Ovary (tissue), 10 donors: ENCODE measurements at places on chromosomes 5 and 9. TPM values are rescaled to one million over a fixed set of nuclear protein-coding genes. Genes with fewer than 3 reads are reported as not detected.

- H3K36me3 ChIP-seq, result no peaks in the 10 kb centered on the region
- H3K27ac ChIP-seq, result no peak overlapping the region
- DNase-seq, result no peak
- no peak overlapping the region for H3K4me3 ChIP-seq
- no peaks in the 10 kb centered on the region for H3K4me1 ChIP-seq
These were observed 51.7 kb upstream of the SLC27A6 start for GRCh38 chr5:128913551-128913950.

DNA sequence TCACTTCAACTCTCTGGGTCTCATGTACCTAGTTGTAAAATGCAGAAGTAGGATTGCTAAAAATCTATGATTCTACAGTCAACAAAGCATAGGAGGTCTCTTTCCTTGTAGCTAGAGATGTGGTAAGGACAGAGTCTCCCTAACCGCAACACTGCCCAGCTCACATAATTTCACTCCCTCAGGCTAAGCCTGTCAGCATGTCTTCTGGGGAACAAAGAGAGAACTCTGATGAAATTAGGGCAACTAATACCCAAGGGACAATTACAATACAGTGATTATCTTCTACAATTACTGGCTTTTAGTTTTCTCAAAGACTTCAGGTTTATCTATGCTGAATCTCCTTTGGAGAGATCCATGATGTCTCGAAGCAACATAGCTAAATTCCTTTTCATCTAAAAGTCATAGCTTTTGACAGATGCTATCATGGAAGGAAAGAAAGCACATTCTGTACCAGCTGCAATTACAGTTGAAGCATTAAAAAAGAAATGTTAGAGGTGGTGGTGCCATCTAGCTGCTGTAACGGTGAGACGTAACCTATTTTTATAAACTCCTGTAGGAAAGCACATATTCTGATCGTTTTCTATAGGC is 141.1 kb upstream of the TARS1 start:
- no peaks in the 10 kb centered on the region for H3K36me3 ChIP-seq
- H3K4me1 ChIP-seq, result peaks cover 2% of the 10 kb centered on the region
- H3K27ac ChIP-seq, result no peak overlapping the region
- H3K4me3 ChIP-seq, result no peak overlapping the region
- DNase-seq, result no peak

GRCh38 chr5:93273176-93273575 is 307.8 kb downstream of the NR2F1-AS1 start:
- no peaks in the 10 kb centered on the region for H3K4me1 ChIP-seq
- no peaks in the 10 kb centered on the region for H3K27me3 ChIP-seq
- no peak for DNase-seq
- no peak overlapping the region for H3K4me3 ChIP-seq
- no peaks in the 10 kb centered on the region for H3K36me3 ChIP-seq

GRCh38 chr9:113301548-113301947 is 1.6 kb downstream of the RNF183 start:
- H3K4me3 ChIP-seq, result no peak overlapping the region
- no peaks in the 10 kb centered on the region for H3K4me1 ChIP-seq

GRCh38 chr5:98527846-98528245 is 245.6 kb upstream of the RGMB start:
- no peaks in the 10 kb centered on the region for H3K4me1 ChIP-seq
- no peaks in the 10 kb centered on the region for H3K36me3 ChIP-seq
- H3K27me3 ChIP-seq, result no peaks in the 10 kb centered on the region
- H3K4me3 ChIP-seq, result no peak overlapping the region
- no peak for DNase-seq

DNA sequence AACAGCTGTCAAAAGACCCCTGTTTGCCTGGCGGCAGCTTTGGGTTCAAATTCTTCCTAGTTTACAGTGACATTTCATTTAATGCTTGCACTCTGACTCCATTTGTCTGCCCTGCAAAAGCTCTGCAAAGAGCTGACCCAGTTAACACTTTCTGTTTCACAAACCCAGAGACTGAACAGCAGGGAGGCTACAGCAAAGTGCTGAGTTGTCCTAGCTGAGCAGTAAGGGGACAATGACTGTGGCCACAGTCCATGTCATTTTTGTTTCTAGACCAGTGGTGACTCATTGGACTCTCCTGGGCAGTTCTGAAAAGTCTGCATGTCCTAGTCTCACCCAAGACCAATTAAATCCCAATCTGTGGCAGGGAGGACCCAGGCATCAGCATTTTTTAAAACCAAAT is 994.8 kb upstream of the WWC1 start:
- H3K36me3 ChIP-seq, result no peaks in the 10 kb centered on the region
- H3K4me1 ChIP-seq, result peaks cover 7% of the 10 kb centered on the region
- H3K27ac ChIP-seq, result no peak overlapping the region
- H3K27me3 ChIP-seq, result no peaks in the 10 kb centered on the region
- H3K4me3 ChIP-seq, result no peak overlapping the region

- no peak overlapping the region for H3K4me3 ChIP-seq
- no peaks in the 10 kb centered on the region for H3K27me3 ChIP-seq
- H3K27ac ChIP-seq, result no peak overlapping the region
- H3K4me1 ChIP-seq, result no peaks in the 10 kb centered on the region
- no peaks in the 10 kb centered on the region for H3K36me3 ChIP-seq
These were observed 170.5 kb downstream of the NNT start for GRCh38 chr5:43773478-43773844.

DNA sequence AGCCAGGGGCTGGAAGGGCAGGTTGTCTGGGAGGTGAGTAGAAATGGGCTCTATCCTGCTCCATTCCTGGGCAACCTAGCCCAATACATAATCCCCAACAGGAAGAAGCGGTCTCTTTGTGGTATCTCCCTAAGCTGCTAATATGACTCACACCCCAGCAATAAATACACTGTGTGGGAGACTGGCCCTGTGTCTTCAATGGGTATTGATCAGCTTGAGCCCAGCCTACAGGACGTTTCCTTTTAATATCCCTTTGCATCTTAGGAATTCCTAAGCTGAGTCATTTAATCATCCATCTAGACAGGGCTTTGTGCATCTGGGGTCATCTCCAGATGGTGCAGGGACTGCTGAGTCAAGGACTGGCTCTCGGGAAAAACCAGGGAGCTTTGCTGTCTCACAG is 207.0 kb upstream of the PANK3 start:
- no peaks in the 10 kb centered on the region for H3K27me3 ChIP-seq
- no peak overlapping the region for H3K4me3 ChIP-seq
- no peak overlapping the region for H3K27ac ChIP-seq
- no peaks in the 10 kb centered on the region for H3K36me3 ChIP-seq

DNA sequence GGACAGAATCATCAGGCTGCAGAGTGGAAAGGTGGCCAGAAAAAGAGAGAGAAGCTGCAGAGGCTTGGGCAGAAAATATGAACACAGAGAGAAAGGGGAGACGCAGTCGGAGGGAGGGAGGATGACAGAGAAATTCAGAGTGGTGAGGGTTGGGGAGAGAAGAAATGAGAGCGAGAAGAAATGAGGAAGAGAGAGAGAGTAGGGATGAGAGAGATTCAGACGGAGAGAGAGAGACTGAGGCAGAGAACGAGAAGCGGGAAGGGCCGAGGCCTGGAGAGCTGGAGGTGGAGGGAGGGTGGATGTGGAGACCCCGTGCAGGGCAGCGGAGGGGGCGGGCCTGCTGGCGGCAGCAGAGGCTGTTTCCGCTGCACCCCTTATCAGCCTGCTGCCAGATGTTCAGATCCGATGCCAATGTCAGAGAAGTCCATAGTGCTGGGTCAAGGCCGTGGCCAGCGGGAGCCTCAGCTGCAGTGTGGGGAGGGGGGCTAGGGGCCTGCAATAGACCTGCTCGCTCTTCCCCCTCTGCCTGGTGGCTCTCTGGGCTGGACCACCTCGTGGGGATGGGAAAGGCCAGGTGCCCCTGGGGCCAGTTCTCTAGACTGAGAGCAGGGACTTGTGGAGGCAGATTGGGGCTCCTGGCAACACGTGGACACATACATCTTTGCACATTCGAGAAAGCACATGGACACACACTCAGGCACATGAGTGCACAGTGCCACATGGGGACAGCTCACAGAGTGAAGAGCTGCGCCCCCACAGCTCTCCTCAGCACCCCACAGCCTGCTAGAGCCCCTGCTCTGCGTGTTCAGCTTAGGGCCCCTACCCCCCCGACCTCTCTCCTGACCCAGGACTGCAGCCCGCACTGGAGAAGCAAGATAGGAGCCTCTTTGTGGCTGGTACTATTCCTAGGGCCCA is 4.9 kb upstream of the NR5A1 start:
- H3K27ac ChIP-seq, result peak overlapping the region; percentile 56
- no peaks in the 10 kb centered on the region for H3K36me3 ChIP-seq
- no peak overlapping the region for H3K4me3 ChIP-seq
- DNase-seq, result peak; percentile 84

- H3K4me3 ChIP-seq, result no peak overlapping the region
- H3K36me3 ChIP-seq, result no peaks in the 10 kb centered on the region
- no peak overlapping the region for H3K27ac ChIP-seq
- no peak for DNase-seq
- no peaks in the 10 kb centered on the region for H3K27me3 ChIP-seq
These were observed 35.8 kb upstream of the ATP10B start for GRCh38 chr5:160887780-160888179.

- DNase-seq, result no peak
- H3K4me3 ChIP-seq, result no peak overlapping the region
- H3K27me3 ChIP-seq, result no peaks in the 10 kb centered on the region
These were observed 143.8 kb downstream of the FBXL7 start for GRCh38 chr5:15643731-15644130.

DNA sequence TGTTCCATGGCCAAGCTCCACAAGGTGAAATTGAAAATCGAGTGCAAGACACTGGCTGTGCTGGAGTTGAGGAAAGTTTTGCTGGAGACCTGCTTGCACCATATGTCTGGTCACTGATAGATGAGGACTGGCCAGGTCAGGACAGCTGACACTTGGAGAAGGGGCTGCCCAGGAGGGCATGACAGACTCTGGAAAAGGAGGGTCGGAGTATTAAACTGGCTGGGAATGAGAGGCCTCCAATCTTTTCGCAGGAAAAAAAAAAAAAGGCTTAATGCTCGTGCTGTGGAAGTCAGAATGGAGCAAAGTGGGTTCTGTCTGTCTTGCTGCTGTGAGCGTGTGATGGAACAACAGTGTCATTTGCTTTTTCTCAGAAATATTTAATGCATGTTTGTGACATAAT is 5.5 kb downstream of the TENT4A start:
- no peaks in the 10 kb centered on the region for H3K36me3 ChIP-seq
- H3K4me1 ChIP-seq, result peaks cover 46% of the 10 kb centered on the region
- no peak overlapping the region for H3K27ac ChIP-seq
- no peak for DNase-seq

DNA sequence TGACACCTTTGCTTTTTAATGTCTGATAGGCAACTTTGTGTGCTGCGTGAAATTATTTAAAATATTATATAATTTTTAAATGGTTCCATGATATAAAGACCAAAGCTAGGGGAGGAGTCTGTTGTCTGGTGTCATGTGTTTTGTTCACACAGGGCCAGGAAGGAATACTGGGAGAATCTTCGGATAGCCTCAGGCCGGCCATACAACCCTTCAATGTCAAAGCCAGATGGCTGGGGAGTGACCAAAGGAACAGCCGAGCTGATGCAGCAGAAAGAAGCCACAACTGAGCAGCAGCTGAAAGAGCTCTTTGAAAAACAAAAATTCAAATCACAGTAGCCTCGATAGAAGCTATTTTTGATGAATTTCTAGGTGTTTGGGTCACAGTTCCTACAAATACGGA is 19.2 kb downstream of the BHMT start:
- H3K36me3 ChIP-seq, result no peaks in the 10 kb centered on the region
- no peaks in the 10 kb centered on the region for H3K27me3 ChIP-seq
- H3K4me3 ChIP-seq, result no peak overlapping the region
- DNase-seq, result no peak

Gene TTC23L
- 1.4 TPM for total RNA-seq

Gene CARTPT
- not detected for total RNA-seq
